ENCODE measurements at places on chromosomes 7 and 10.
A peak's percentile ranks its signal among the peaks of the same experiment; 100 is the strongest.

DNA sequence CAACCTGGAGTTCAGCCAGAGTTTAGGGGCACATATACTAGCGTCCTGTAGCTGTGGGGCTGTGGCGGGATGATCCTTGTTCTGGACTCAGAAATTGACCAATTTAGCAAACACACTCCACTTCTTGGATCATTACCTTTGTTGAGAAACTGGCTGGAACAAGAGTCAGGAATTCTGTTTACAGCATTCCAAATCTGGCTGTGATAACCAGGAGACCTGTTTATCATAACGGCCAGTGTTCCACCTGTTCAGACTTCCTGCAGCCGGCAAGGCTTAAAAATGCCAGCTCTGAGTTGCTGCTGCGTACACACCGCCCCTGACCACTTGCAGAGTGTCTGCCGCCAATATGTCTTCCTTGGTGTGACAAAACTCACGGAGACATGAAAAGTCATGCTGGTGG, 64.8 kb downstream of the ARMC3 start:
- DNase-seq = no peak

- DNase-seq = peak; percentile 55
Measured at GRCh38 chr7:81244224-81244623, 325.4 kb upstream of the SEMA3C start.

DNA sequence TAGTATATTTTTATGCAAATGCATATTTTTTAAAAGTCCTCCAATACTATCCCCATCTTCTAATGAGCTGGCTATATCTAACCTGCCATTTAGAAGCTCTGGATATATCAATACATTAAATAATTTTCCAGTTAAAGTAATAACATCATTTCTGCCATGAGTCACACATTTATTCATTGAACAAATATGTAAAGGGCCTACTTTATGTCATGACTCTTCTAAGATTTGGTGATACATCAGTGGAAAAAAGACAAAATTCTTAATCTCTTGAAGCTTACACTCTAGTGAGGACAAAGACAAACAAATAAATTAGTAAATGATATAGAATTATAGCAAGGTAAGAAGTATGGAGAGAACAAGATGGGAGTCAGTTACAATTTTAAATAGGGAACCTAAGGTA, 716.8 kb upstream of the LRRTM3 start:
- no peak for DNase-seq

DNA sequence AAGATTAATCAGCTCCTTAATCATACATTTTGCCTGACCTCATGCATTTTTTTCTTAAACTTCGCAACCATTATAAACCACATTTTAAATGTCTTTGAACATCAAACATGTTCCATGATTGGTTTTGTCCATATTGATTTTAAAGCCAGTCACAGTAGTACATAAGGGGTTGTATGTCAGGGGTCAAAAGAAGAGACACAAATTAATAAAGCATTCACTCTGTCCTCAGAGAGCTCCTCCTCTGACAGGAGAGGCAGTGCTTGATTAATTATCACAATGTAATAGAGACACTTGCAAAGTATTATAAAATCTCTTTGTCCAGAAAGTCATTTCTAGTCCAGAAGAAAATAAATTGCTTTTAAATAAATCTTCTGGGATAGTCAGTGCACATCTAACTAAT, 195.5 kb downstream of the MAGI2 start:
- DNase-seq = no peak

GRCh38 chr10:113616244-113617074, 47.4 kb downstream of the NRAP start:
- DNase-seq = peak; percentile 43

- DNase-seq = no peak
Measured at GRCh38 chr10:91360461-91360860, 49.7 kb upstream of the HECTD2 start.

DNA sequence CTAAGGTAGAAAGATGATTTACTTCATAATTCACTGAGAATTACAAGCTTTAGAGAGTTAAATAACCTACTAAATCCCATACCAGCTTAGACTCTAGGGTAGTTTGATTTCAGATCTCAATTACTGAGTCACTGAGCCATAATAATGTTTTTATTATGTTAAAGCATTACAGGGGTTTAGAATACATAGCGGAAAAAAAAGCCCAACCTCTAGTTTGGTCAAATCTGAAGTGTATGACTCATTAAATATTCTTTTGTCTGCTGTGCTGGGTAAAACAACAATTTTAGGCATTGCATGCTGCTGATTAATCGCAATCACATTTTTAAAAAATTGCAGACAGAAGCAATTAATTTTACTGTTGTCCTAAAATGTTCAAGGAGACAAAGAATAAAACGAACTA, 48.5 kb downstream of the MALRD1 start:
- DNase-seq = no peak

DNA sequence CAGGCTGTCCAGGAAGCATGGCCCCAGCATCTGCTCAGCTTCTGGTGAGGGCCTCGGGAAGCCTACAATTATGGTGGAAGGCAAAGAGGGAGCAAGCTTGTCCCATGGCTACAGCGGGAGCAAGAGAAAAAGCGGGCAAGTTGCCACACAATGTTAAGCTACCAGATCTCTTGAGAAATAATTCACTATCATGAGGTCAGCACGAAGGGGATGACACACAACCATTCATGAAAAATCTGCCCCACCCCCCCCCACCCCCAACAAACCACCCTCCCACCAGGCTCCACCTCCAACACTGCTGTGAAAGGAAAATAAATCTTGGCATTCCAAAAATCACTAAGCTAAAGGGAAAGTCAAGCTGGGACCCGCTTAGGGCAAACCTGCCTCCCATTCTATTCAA, 545.8 kb upstream of the NRP1 start:
- no peak for DNase-seq

Measured in SK-MEL-5 (cell line).